Uterus (tissue), 4 donors: ENCODE measurements at places on chromosomes 11 and 22.

DNA sequence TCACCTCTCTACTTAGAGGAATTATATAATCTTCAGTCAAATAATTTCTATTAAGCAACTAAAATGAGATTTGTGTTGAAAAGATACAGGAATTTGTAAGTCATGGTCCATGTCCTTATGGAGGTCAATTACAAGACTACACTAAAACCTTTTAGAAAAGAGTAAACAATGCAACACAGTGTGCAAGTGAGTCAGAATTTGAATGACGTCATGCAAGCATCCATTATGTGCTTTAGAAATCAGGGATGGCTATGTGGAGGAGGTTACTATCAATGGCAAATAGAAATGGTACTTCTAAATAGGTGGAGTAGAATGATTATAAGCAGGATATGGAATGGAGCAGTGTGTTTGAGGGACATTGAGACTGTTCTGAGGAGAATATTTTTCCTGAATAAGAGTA, 16.6 kb downstream of the OR10D3 start:
- no peak for DNase-seq

DNA sequence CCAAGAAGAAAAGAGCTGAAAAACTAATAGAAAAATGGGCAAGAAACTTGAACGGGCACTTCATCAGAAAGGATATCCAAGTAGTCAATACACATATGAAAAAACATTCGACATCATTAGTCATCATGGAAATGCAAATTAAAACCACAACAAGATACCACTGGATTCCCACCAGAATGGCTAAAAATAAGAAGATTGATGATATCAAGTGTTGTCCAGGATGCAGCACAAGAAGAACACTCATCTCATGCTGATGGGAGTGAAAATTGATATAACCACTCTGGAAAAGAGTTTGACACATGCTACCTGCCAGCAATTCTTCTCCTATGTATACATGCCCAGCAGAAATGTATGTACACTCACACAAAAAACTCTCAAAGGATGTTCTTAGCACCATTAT, 26.9 kb upstream of the SCUBE2 start:
- no peak for DNase-seq

- DNase-seq, result no peak
Observed at GRCh38 chr22:26322179-26322905, 106.7 kb upstream of the ASPHD2 start.

DNA sequence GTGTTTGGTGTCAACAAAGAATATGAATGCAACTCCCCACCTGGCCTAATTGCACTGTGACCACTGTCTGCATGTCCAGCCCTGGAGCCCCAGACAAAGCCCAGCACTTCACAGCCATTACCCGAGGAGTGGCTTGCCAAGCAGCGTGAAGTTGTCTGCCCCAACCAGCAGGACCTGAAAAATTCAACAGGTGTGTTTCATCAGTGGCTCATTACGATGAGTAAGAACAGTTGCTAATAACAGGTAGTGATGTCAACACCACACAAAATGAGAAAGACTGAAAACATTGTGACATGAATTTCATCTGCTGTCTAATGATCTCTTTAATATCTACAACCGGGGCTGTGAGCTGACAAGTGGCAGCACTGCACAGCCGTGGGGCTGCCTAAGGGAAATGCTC, 10.3 kb downstream of the MRPL21 start:
- no peak for DNase-seq

DNA sequence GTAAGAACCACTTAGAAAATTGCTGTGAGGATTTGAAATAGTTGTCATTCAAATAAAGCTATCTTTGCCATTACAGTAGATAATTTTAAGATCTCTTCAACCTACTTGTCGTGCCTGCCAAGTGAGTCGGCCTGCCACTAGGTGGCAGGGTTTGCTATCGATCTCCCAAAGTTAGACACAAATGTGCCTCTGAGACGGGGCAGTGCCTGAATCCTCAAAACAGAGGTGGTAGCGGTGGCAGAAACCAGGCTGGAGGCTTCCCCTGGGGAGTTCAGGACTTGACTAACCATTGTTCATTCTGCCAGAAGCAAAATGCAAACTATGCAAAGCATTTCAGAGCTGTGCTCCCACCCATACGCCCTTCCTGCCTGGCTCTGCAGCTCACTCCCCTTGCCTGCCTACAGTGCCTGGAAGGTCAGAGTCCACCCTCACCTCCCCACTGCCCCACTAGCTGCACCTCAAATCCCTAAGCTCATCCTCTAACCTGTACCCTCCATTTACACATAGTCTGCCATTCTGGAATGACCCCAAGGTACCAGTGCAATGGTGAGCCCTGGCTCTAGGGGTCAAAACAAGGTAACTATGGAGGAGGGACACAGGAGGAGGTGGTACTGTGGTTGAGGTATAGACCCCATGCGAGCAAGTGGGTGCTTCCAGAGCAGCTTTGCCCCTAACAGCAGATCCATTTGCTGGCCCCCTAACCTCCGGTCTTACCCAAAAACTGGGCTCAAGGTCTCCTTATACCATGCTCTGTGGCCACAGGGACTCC, 82.1 kb downstream of the C11orf58 start:
- DNase-seq, result peak; percentile 63

GRCh38 chr11:5712507-5712906, 22.9 kb downstream of the TRIM22 start:
- DNase-seq, result no peak
